ENCODE measurements at places on chromosomes 4 and X. TPM values are rescaled to one million over a fixed set of nuclear protein-coding genes. Genes with fewer than 3 reads are reported as not detected.
A peak's percentile ranks its signal among the peaks of the same experiment; 100 is the strongest.

The GPR50 gene
- not detected for total RNA-seq

DNA sequence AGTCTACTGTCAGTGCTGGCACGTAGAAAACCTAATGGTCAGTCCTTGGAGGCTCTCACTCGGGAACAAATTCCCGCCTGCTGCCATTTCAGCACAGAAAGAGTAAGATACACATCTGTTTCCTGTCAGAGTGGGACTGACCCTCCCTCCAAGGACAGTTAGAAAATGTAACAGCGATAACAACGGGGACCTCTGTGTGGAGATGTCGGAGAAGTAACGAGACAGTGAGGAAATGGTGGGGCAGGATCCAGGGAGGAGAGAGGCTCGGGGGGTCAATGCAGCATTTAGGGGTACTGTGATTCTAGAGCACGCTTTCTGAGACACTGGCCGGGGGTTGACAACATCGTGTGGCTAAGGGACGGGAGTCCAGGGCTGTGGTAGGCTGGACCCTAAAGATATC, 36.0 kb upstream of the SORCS2 start:
- no peaks in the 10 kb centered on the region for H3K36me3 ChIP-seq
- H3K4me1 ChIP-seq = no peaks in the 10 kb centered on the region
- H3K4me3 ChIP-seq = no peak overlapping the region
- peaks cover 29% of the 10 kb centered on the region for H3K27me3 ChIP-seq
- no peak for DNase-seq

DNA sequence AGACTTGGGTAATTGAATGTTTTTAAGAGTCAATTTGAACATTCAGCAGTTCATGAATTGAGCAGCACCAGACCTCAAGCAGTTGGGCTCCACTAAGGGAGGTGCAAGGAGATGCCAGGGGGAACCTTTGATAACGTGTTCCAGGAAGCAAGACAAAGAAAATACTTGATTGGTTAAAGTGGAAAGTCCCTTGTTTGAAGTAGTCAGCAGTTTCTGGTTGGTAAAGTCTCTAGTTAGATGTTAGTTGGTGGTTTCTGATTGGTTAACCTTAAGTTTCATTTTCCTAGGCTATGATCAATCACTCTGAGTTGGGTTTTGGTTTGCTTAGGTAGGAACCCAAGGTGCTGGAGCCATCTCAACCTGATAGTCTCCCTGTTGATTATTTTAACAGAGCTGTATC, 4.0 kb downstream of the HERC6 start:
- peak; percentile 67 for DNase-seq
- peak overlapping the region; percentile 97 for H3K27ac ChIP-seq
- H3K27me3 ChIP-seq = no peaks in the 10 kb centered on the region
- peak overlapping the region; percentile 65 for H3K4me3 ChIP-seq
- peaks cover 53% of the 10 kb centered on the region for H3K4me1 ChIP-seq
- peaks cover 68% of the 10 kb centered on the region for H3K36me3 ChIP-seq

DNA sequence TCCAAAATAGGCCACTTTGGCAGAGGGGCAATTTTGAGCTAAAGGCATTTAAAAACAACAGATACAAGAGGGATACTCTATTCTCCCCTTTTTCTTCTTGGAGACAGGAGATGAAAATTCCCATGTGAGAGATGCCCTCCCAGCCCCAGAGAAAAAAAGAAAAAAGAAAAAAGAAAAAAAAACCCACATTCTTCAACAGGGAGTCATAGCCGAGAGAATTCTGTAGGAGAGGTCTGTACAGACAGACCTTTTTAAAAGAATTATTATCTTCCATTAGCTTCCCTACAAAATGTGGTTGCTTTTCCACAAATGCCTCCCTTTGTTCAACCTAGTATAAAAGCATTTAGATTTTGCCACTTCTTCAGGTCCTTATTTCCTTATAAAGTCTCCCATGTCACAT, 89.9 kb downstream of the SPCS3 start:
- H3K4me1 ChIP-seq = no peaks in the 10 kb centered on the region
- no peak overlapping the region for H3K27ac ChIP-seq
- no peaks in the 10 kb centered on the region for H3K27me3 ChIP-seq
- no peaks in the 10 kb centered on the region for H3K36me3 ChIP-seq
- no peak for DNase-seq

DNA sequence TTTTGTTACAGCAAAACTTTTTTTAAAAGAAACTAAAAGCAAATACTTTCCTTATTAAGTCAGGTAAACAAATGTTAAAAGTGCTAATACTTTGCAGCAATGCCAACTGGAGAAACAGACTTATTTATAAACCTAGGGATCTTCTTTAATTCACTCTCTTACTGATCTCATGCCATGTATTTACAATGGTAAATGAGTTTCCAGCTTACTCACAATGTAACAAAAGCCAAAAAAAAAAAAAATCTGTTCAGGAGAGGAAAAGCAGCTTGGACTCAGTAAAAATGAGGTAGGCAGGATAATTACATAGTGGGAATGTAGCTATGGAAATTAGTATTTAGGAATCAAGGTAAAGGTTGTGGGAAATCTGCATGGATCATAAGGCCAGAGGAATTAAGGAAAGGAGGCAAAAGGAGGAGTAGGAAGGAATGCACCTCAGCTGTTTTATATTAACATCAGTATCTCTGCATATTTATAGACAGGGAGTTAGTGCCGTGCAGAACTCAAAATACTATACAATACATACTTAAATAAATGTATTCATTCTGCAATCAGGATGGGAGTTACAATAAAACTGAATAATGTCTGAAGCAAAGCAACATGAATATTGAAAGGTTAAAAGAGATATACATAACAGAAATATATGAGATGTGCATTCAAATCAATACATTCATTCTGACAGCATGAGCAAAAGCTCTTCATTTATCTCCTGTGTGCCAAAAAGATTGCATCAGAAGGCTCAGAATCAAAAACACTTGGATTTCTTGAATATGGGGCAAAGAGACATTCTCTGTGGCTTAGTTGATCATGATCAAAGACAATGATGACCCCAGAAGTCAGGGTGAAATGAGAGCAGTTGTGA, 57.9 kb upstream of the ETNPPL start:
- H3K27me3 ChIP-seq = peaks cover 30% of the 10 kb centered on the region
- H3K4me1 ChIP-seq = no peaks in the 10 kb centered on the region
- H3K4me3 ChIP-seq = no peak overlapping the region
- no peaks in the 10 kb centered on the region for H3K36me3 ChIP-seq
- no peak overlapping the region for H3K27ac ChIP-seq

GRCh38 chrX:46574774-46575381, 1.3 kb downstream of the CHST7 start:
- peaks cover 39% of the 10 kb centered on the region for H3K4me1 ChIP-seq
- peaks cover 19% of the 10 kb centered on the region for H3K36me3 ChIP-seq

DNA sequence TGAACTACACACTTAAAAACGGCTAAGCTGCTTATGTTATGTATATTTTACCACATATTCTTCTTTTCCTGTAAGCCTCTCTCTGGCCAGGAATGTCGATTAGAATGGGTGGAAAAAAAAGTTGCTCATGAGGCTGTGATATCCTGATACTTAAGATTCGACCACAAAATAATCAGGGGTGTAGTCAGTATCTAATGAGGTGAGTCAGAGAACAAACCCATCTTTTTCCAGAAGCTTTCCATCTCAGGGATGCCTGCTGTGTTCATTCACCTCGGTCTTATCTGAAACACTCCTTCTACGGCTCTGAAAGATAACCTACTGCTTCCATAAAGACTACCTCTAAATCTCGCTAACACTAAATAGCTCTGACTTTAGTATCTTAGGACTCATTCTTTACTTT, 142.7 kb upstream of the MAP3K15 start:
- H3K36me3 ChIP-seq = peaks cover 22% of the 10 kb centered on the region
- H3K27ac ChIP-seq = no peak overlapping the region
- H3K4me3 ChIP-seq = no peak overlapping the region
